ENCODE measurements at places on chromosomes 16 and 17.

GRCh38 chr17:31738488-31738887, 120.6 kb downstream of the COPRS start:
- no peak for DNase-seq

DNA sequence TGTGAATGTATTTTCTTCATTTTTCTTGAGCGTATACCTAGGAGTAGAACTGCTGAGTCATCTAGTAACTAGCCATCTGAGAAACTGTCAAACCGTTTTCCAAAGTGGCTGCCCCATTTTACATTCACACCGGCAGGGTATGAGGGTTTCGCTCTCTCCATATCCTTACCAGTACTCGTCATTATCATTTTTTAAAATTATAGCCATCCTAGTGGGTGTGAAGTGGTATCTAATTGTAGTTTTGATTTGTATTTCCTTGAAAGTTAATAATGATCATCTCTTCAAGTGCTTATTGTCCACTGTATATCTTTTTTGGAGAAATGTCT, 6.0 kb downstream of the RNF157 start:
- no peak for DNase-seq

DNA sequence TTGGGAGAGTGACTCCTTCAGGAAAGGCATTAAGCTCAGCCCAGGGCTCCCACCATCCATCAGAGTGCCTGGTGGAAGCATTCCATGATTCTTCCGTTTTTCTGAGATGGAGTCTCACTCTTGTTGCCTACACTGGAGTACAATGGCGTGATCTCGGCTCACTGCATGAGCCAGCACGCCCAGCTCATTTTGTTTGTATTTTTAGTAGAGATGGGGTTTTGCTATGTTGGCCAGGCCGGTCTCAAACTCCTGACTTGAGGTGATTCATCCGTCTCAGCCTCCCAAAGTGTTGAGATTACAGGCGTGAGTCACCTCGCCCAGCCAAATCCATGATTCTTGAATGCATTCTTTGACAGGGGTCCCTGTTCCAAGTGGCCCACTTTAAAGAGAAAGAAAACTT, 23.1 kb downstream of the MIS12 start:
- no peak for DNase-seq

- DNase-seq: no peak
These were observed 96.8 kb downstream of the IRF8 start for GRCh38 chr16:85995541-85996423.

- no peak for DNase-seq
These were observed 14.8 kb downstream of the HDAC5 start for GRCh38 chr17:44108440-44109311.

GRCh38 chr16:11034481-11034931, 90.1 kb downstream of the CLEC16A start:
- no peak for DNase-seq

- DNase-seq: peak; percentile 39
These were observed 70.8 kb upstream of the TNRC6C start for GRCh38 chr17:77887464-77888241.

- DNase-seq: no peak
These were observed 9.1 kb downstream of the SRL start for GRCh38 chr16:4232541-4233386.

DNA sequence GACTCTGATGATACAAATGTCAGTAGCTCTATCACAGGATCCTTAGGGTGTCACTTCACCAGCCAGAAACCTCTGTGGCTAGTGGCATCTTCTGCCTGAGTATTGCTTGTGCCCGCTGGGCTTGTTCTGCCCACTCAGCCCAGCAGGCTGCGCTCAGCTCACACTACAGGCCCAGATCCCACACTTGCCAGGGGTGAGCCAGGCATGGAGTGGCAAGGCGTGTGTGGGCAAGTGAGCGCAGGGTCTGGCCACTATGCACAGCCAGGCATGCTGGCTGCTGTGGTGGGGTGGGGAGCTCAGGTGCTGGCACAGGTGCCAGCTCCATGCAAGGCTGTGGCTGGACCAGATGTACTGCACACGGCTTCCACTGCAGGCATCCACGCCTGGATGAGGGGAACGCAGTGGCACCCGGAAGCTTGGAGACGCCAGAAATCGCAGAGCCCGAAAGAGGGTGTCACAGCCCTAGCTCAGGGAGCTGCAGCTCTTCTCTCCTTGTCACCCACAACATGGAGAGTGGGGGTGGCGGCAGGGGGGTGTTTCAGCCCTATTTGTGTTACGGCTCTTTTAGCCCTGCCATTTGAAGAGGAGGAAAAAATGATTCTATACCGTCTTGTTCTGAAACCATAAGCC, 10.2 kb downstream of the CFAP97D1 start:
- DNase-seq: no peak

- DNase-seq: no peak
These were observed 49.0 kb upstream of the PIK3R6 start for GRCh38 chr17:8916466-8916865.

- DNase-seq: no peak
These were observed 109.6 kb upstream of the CACNG3 start for GRCh38 chr16:24146518-24146917.

- no peak for DNase-seq
These were observed 36.3 kb upstream of the CDH1 start for GRCh38 chr16:68700831-68701230.

DNA sequence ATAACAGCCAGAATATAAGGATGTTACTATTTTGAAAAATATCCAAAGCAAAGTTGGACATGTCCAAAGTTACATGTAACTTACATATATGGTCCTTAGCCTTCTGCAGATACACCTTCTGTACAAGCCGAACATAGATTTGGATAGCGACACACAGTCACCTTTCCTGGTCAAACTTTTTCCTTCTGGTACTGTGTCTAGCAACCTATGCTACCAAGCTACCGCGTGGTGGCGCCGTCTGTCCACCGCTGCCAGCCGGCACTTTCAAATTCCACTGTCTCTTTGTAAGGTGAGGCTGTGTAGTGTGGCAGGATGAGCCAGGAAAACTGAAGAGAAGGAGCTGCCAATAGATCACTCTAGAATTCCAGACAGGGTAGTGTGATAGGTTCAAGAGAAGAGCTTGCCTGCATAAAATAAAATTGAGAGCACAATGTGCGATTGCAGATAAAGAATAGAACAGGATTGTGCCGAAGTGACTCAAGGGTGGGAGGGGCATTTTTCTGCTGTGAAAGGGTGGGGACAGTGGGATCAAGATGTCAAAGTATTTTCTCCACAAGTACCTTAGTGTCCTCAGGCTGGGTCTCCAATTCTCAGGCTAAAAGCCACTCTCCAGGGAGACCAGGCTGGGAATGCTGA, 366.9 kb downstream of the SLC39A11 start:
- DNase-seq: no peak

GRCh38 chr16:47236716-47237115, 93.0 kb upstream of the NETO2 start:
- no peak for DNase-seq

GRCh38 chr16:84559311-84559932, 55.0 kb upstream of the MEAK7 start:
- no peak for DNase-seq

- no peak for DNase-seq
These were observed 6.0 kb upstream of the ASIC2 start for GRCh38 chr17:33299115-33299514.

DNA sequence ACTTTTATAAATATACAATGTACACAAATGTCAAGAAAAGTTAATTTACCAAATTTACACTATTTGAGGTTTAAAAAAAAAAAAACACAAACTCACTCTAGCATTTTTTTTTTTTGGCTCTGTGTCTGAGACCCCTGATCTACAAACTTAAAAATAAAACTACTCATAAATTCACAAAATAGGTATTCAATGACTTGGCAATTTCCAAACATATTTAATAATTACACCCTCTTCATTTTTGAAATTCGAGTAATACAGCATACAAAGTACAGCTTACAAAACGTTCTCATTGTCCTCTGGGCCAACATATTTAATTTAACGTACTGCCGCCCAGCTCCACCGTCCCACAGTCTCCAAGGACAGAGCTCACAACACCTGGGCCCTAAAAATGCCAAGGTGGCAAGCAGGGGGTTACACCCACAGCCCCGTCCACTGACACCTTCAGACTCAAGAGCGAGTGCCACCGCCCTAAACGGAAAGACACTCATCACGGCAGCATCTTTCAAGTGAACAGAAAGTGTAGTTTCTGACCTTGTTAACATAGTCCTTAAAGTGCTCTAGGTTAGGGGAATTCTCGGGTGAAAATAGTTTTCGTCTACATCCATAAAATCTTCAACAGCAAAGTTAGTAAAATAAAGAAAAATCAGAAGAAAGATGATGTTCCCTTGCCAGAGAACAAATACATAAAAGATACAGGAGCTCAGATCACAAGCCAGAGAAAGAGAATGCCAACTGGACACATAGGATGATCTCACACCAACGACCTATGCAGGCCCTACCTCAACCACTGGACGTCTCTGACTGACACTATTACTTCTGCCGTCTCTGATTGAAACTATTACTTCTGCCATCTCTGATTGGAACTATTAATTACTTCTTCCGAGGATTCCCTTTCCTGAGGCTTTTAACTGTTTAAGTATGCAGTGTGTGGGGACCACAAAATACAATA, 4.2 kb downstream of the ADCY9 start:
- DNase-seq: no peak

- no peak for DNase-seq
These were observed 10.6 kb downstream of the IRX3 start for GRCh38 chr16:54275956-54276355.

GRCh38 chr16:17571499-17572093, 100.8 kb upstream of the XYLT1 start:
- no peak for DNase-seq

All from stimulated activated CD4-positive, alpha-beta T cell treated with anti-CD3 and anti-CD28 coated beads, TNF-alpha, amount 100 ng/mL, for 1 hour (primary cell).